ENCODE measurements at places on chromosomes 13 and 19.

DNA sequence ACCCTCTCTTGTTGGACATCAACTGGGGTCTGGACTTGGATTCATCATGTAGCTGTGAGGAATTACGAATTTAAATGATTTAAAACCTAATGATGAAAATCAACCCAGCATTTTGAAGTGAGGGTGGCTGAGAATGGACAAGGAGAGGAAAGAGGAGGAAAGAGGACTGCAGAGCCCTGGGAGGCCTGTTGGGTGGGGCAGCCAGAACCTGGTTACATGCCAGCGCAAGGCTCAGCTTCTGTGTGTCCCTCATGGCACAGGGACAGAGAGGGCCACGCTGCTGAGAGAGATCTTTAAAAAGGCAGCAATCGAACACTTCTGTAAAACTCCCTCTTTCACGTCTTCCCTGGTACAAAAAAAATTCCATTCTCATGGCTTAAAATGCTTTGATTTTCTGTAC, 292.7 kb downstream of the MYO16 start:
- no peak for DNase-seq

DNA sequence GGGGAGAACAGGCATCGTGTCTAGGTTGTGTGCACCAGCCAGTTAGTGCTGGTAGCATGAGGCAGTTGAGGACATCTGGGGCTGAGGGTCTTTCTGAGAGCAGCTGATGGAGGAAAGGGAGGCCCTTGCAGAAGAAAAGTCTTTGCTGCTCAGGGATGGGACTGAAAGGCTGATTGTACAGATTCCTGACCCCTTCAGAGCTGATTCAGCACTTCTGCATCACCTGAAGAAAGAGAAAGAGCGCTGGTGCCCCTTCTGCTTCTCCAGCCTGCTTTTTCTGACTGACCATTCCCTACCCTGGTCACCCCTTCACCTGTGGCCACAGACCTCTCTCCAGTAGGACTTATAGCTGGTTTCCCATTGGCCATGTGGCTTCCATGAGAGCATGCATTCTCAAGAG, 476.2 kb downstream of the TSHZ3 start:
- DNase-seq = no peak

DNA sequence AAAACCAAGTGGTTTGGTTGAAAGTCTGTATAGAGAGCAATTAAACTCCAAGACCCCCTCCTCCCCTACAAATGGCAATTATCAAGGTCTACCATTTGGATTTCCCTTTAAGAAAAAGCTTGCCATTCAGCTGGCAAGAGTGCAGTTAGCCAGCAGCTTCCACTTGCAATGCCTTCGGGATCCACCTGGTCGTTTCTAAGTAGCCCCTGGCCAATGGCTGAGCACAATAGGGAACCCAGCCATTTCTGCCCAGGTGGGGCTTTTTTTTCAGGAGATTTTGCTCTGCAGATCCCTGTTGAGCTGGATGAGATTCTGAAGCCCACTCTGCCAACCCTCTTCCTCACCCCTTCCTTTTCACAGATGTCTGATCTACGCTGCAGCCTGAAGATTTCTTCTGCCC, 26.3 kb downstream of the TGDS start:
- no peak for DNase-seq

GRCh38 chr13:114121496-114122126, 10.8 kb downstream of the RASA3 start:
- DNase-seq = no peak

All from vagina (tissue), 2 donors.